ENCODE measurements at places on chromosomes 2 and 18. TPM values are rescaled to one million over a fixed set of nuclear protein-coding genes. Genes with fewer than 3 reads are reported as not detected.

SNTG2 gene
- 18.1 TPM for total RNA-seq

APOB gene
- 0.61 TPM for total RNA-seq

MPP4 gene
- total RNA-seq = not detected

GRCh38 chr2:60515721-60516226 lies 37.7 kb downstream of the BCL11A start:
- no peaks in the 10 kb centered on the region for H3K36me3 ChIP-seq
- DNase-seq = peak; percentile 39
- no peak overlapping the region for H3K4me3 ChIP-seq
- peaks cover 51% of the 10 kb centered on the region for H3K4me1 ChIP-seq

DNA sequence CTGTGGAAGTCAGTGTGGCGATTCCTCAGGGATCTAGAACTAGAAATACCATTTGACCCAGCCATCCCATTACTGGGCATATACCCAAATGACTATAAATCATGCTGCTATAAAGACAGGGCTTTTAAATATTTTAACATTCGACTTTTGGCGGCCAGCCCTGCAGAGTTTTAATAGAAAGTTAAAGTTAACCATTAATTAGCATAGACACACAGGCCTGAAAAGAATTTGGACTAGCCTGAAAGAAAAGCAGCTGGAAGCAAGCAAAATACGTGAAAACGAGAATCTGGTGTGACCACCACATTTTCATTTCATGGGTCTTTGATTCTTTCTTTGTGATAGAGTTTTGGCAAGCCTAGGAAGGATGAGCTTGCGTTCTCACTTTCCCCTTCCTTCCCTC lies 184.0 kb downstream of the SCG2 start:
- DNase-seq = no peak
- H3K36me3 ChIP-seq = no peaks in the 10 kb centered on the region
- no peak overlapping the region for H3K4me3 ChIP-seq

GRCh38 chr2:24613154-24613814 lies 122.2 kb downstream of the NCOA1 start:
- H3K4me1 ChIP-seq = peaks cover 2% of the 10 kb centered on the region
- no peaks in the 10 kb centered on the region for H3K27me3 ChIP-seq
- H3K27ac ChIP-seq = peak overlapping the region; percentile 67
- DNase-seq = peak; percentile 10
- no peaks in the 10 kb centered on the region for H3K36me3 ChIP-seq

DNA sequence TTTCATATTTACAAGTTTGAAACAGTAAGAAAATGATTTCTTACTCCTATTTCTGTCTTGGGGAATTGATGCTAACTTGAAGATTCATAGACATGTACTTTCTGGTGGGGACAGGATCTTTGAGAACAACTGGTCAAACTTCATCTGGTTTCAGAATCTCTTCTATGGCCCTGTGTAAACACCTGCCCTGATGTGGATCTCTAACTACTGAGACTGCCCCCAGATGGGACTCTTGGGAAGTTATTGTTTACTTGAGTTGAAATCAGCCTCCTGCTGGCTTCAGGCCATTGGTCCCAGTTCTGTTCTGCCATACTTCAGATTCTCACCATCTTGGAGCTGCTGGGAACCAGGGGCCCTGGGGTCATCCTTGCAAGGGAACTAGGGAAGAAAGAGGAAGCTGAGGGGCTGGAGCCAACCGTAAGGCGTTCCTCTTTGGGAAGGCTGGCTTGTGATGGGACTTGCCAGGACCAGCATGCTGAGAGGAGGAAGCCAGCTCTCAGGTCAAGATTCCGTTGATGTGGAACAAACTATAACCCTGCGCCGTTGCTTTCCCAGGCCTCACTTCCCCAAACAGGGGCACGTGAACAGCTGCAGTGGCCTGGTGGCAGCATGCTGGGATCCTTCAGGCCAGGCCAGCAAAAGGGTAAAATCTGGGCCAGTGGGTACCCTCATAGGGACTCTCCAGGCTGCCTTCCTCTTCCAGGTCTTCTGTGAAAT lies 135.5 kb upstream of the CXCR4 start:
- no peaks in the 10 kb centered on the region for H3K27me3 ChIP-seq
- H3K4me1 ChIP-seq = no peaks in the 10 kb centered on the region
- H3K27ac ChIP-seq = no peak overlapping the region
- no peak for DNase-seq
- no peak overlapping the region for H3K4me3 ChIP-seq
- H3K36me3 ChIP-seq = no peaks in the 10 kb centered on the region

- no peaks in the 10 kb centered on the region for H3K27me3 ChIP-seq
- H3K4me3 ChIP-seq = no peak overlapping the region
- H3K27ac ChIP-seq = no peak overlapping the region
- DNase-seq = no peak
- H3K36me3 ChIP-seq = no peaks in the 10 kb centered on the region
These were observed 22.7 kb downstream of the DNER start for GRCh38 chr2:229691631-229692030.

DNA sequence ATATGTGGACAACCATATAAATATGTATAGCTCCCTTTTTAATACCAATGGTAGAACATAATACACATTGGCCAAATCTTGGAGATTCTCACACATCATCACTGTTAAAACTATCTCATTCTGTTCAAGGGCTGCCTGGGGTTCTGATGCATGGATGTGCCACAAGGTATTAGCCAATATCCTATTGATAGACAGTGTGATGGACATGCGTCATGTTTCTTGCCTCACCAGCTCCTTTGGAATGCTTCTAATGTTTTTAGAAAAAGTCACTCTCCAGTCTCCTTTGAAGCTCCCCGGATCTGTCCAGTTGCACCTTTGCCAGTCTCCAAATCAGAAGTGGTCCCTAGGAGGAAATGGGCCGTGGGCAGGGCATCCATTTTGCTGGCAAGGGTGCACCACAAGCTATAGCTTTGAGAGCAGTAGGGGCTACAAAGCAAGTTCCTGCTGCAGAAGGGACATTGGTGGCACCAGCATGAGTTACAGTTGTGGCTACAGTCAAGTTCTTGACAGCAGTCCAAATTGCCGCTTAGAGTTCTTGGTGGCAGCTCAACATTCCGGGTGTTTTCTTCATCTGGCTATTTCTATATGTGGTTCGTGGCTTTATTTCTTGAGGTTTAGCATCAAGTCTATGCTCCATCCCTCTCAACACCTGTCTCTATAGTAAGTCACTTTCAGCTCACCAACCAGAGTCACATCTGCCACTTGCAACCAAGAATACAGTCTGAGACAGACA lies 25.1 kb upstream of the ATRAID start:
- no peaks in the 10 kb centered on the region for H3K4me1 ChIP-seq
- H3K4me3 ChIP-seq = no peak overlapping the region
- no peak overlapping the region for H3K27ac ChIP-seq
- H3K36me3 ChIP-seq = no peaks in the 10 kb centered on the region
- DNase-seq = no peak

Data from H1 (cell line).